ENCODE measurements at places on chromosomes 2 and 18.

- DNase-seq: no peak
Observed at GRCh38 chr2:152304836-152305235, 30.1 kb upstream of the FMNL2 start.

GRCh38 chr2:220120041-220120440 is 492.6 kb downstream of the SLC4A3 start:
- no peak for DNase-seq

GRCh38 chr2:146584316-146584715 is 1260.5 kb upstream of the ACVR2A start:
- no peak for DNase-seq

GRCh38 chr18:35289293-35289692 is 736 bp downstream of the ZSCAN30 start:
- no peak for DNase-seq

DNA sequence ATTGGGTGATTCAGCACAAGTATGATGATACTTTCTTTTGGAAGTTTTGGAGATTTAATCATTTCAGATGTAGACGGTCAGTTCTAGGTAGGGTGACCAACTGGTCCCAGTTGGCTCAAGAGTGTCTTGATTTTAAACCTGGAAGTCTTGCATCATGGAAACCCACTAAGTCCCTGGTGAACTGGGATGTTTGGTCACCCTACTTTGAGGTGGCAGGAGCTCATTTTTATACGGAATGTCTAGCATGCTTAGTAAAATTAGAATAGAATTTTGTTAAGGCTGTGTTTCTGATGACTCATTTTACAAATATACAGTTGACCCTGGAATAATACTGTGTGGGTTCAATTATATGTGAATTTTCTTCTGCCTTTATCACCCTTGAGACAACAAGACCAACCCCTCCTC is 61.5 kb upstream of the DOCK10 start:
- no peak for DNase-seq

GRCh38 chr2:134399096-134399495 is 145.2 kb downstream of the MGAT5 start:
- no peak for DNase-seq

DNA sequence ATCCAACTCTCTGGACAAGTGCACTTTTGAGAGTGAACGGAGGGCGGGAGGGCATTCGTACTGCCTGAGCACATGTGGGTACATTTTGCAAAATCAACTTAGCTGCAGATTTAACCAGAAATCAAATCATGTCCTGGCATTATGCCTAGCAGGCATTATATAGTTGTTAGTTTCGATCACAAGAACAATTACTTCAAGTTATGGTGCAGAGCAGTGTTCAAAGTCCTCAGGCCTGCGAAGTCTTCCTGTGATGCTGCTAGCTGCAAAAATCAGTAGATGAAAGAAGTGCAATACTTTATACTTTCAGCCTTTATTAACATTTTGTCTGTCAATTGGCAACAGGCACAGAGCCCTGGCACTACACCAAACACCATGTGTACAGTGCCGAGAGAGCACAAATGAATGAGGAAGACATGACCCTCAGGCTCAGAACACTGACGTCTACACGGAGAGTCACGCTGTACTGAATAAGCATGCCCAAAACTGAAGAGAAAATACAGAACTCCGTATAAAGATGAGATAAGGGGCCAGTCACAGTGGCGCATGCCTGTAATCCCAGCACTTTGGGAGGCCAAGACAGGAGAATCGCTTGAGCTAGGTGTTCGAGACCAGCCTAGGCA is 92.1 kb upstream of the CREB1 start:
- no peak for DNase-seq

DNA sequence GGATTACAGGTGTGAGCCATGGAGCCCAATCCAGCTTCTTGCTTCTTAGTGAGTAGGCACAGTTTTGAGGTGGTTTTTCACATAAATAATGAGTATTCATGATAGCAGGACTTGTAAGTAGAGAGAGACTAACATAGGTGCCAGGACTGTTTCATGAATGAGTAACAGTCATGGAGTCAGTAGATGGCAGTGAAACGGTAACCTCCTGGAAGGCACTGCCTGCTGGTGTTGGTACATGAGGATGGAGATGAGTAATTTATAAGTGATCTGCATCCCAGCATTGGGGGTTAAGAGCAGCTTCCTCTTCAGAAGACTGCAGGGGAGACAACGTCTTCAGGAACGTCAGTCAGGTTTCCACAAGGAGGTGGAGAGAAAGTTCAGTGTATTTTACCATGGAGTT is 143.8 kb downstream of the HAUS1 start:
- DNase-seq: no peak

DNA sequence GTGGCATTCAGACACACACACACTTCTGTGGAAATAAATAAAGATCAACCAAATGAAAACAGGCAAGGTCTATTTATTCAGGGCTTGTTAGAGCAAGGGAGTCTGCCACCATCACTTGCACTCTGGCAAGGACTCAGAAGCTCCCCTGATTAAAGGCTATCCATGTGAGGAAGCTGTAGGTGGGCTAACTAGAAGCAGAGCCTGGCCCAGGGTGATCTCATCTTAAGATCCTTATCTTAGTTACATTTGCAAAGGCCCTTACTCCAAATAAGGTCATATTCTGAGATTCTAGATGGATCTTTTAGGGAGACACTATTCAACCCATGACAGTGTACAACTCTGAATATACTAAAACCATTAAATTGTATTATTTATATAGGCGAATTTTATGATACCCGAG is 190.0 kb upstream of the SRD5A2 start:
- DNase-seq: no peak

GRCh38 chr2:172095905-172096625 is 6.6 kb downstream of the DLX2 start:
- DNase-seq: no peak

GRCh38 chr2:83584672-83585071 is 874.4 kb downstream of the SUCLG1 start:
- DNase-seq: no peak

- no peak for DNase-seq
Observed at GRCh38 chr2:60533101-60534051, 20.1 kb downstream of the BCL11A start.

DNA sequence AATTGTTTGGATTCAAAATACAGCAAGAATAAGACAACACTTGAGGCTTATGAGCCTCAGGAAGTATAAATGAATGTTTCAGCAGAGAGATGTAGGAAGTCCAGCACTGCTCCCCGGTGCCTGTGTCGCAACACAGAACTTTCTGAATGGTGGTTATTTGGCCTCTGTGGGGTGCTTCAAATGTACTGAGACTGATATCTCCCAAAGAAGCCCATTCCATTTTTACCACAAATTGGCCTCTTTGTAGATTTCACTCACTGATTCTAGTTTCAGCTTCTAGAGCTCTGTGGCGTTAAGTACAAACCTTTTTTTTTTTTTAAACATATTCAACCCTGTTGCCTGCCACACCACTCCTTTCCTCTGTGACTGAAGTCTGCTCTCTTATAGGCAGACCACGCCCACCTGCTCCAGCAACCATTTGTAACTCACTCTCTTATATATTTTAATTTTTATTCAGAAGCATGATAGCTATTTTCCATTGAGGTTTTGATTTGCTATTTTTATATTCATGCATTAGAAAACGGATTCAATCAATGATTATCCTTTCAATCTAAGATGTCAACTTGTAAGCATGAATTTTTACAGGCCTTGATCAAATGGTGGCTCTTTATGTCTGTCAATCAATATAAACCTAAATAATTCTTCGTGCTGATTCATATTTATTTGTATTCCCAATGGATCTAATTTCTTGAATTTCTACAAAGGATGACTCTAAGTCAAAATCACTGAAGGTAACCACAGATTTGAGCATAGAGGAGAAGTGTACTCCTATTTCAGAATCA is 277.1 kb upstream of the CCDC68 start:
- no peak for DNase-seq

GRCh38 chr18:8948011-8948410 is 154.5 kb upstream of the NDUFV2 start:
- DNase-seq: no peak

GRCh38 chr2:42567364-42567763 is 1.1 kb upstream of the MTA3 start:
- no peak for DNase-seq

DNA sequence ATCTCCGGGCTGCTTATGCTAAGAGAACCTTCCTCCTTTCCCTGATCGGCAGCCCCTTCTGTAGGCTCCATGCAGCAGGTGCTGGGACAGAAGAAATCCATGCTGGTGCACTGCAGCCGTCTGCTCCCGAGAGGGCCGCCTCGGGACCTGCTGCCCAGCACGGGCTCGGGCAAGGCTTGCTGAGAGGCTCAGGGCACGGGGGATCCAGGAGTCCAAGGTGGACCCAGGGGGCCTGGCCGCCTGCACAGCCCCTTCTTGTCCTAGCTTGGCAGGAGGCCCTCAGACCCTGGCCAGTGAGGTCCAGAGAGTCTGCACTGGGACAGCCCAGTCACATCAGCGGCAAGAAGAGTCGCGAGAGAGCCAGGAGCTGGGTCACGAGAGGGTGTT is 13.3 kb upstream of the DUSP2 start:
- no peak for DNase-seq

DNA sequence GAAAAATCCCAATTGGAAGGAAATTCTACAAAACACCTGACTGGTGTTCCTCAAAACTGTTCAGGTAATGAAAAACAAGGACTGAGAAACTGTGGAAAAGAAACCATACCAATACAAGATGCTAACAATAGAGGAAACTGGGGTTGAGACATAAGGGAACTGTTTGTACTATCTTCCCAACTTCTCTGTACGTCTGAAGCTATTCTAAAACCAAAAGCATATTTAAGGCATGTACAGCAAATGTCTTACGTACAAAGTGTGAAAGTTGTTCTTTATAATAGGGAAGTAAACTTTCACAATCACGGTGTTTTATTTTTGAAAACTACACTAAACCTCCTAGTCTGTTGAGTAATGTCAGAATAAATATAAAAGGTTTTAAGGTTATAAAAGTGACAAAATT is 776.1 kb upstream of the RAB6C start:
- no peak for DNase-seq

Data from stimulated activated CD8-positive, alpha-beta memory T cell treated with anti-CD3 and anti-CD28 coated beads, Interleukin-7, amount 100 ng/mL, for 48 hours (primary cell).